PC-3 (cell line): ENCODE measurements at places on chromosomes 4 and X. TPM values are rescaled to one million over a fixed set of nuclear protein-coding genes. Genes with fewer than 3 reads are reported as not detected.

RPL9 gene
- total RNA-seq: 1,291 and 1,298 TPM in 2 replicates

RNF4 gene
- 27.4 and 30.4 TPM in 2 replicates for total RNA-seq

PSAPL1 gene
- 0.15 TPM in 1 of 2 replicates, not detected in the other for total RNA-seq

DNA sequence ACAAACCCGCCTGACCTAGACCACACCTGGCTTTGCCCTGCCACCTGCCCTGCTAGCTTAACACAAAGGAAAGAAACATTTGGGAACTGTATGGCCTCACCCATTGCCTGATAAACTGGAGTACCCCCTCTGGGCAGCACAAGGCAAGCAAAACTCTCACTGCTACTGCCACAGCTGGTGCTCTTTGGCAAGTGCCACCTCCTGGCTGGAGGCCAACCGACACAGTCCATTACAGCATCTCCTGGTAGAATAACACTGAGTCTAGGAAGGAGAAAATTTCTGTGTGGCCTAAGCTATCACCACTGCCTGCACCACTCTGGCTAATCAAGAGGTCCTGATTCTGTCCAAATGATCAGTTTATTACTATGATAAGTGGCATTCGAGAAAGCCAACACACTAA, 18.9 kb upstream of the SPANXN3 start:
- H3K4me1 ChIP-seq: no peaks in the 10 kb centered on the region
- no peak overlapping the region for H3K27ac ChIP-seq
- no peak overlapping the region for H3K4me3 ChIP-seq

DNA sequence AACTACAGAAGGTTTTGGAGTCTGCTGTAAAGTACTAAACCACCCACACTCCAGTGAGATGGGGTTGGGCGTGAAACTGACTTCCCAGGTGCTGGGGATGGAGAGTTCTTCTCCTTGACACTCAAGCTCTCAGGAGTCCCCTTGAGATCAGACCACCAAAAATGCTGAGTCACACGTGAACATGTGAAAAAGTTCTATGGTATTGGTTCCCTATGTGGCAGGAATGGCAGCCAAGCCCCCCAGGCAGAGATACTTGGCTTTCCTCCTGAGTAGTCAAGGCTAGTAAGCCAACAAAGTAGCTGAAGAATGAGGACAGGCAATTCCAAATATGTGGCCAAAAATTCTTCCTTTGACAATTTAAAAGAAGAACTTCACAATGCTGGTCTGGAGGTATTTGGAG, 222.0 kb upstream of the ADAMTS3 start:
- H3K27me3 ChIP-seq: peaks cover 11% of the 10 kb centered on the region
- no peaks in the 10 kb centered on the region for H3K4me1 ChIP-seq
- DNase-seq: no peak
- no peak overlapping the region for H3K27ac ChIP-seq
- H3K4me3 ChIP-seq: no peak overlapping the region
- no peaks in the 10 kb centered on the region for H3K36me3 ChIP-seq

GRCh38 chr4:100042711-100043110, 92.6 kb upstream of the H2AZ1 start:
- H3K36me3 ChIP-seq: no peaks in the 10 kb centered on the region
- no peaks in the 10 kb centered on the region for H3K27me3 ChIP-seq
- no peak overlapping the region for H3K4me3 ChIP-seq

- no peak for DNase-seq
- H3K27ac ChIP-seq: no peak overlapping the region
Observed at GRCh38 chrX:46574774-46575381, 1.3 kb downstream of the CHST7 start.

DNA sequence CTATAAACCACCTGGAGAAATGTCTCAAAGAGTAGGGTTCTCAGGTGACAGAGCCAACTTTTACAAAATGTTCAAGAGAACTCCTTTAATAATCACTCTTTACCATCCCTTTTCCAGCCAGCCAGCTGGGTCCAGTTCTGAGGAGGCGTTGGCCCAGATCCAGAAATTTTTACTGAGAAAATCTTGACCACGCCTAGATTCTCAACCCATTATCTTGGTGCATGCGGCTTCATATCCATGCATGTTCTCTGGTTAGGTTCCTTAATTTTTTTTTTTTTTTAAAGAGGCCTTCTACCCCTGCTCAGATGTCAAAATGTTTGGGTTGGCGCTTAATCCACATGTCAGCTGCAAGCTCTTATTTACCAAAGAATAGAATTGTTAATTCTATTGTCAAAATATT, 12.0 kb upstream of the MAP7D2 start:
- peaks cover 52% of the 10 kb centered on the region for H3K36me3 ChIP-seq
- no peaks in the 10 kb centered on the region for H3K4me1 ChIP-seq
- DNase-seq: no peak
- no peaks in the 10 kb centered on the region for H3K27me3 ChIP-seq
- no peak overlapping the region for H3K4me3 ChIP-seq

GRCh38 chr4:168321006-168321405, 2.5 kb upstream of the DDX60 start:
- H3K4me1 ChIP-seq: peaks cover 23% of the 10 kb centered on the region
- H3K36me3 ChIP-seq: no peaks in the 10 kb centered on the region
- no peaks in the 10 kb centered on the region for H3K27me3 ChIP-seq
